ENCODE measurements at places on chromosomes 11 and 22. TPM values are rescaled to one million over a fixed set of nuclear protein-coding genes. Genes with fewer than 3 reads are reported as not detected.

The CYB5R2 gene
- total RNA-seq, result 93.7 TPM

The TSGA10IP gene
- total RNA-seq, result not detected

The CTSC gene
- total RNA-seq, result 340 TPM

The ROM1 gene
- total RNA-seq, result 2.8 TPM

The FGF4 gene
- total RNA-seq, result not detected
